ENCODE measurements at places on chromosomes 16 and 17.

- DNase-seq, result no peak
Measured at GRCh38 chr17:40313668-40314583, 4.9 kb downstream of the RARA start.

- no peak for DNase-seq
Measured at GRCh38 chr17:67868176-67868575, 42.9 kb downstream of the BPTF start.

- no peak for DNase-seq
Measured at GRCh38 chr17:83068641-83069570, 10.5 kb upstream of the METRNL start.

GRCh38 chr17:33021731-33022408 lies 30.2 kb downstream of the SPACA3 start:
- DNase-seq, result no peak

GRCh38 chr16:81401035-81401950 lies 43.3 kb upstream of the CMIP start:
- peak; percentile 64 for DNase-seq

- no peak for DNase-seq
Measured at GRCh38 chr16:27671410-27671809, 121.5 kb downstream of the KATNIP start.

GRCh38 chr17:835263-835662 lies 53.1 kb downstream of the MRM3 start:
- peak; percentile 52 for DNase-seq

DNA sequence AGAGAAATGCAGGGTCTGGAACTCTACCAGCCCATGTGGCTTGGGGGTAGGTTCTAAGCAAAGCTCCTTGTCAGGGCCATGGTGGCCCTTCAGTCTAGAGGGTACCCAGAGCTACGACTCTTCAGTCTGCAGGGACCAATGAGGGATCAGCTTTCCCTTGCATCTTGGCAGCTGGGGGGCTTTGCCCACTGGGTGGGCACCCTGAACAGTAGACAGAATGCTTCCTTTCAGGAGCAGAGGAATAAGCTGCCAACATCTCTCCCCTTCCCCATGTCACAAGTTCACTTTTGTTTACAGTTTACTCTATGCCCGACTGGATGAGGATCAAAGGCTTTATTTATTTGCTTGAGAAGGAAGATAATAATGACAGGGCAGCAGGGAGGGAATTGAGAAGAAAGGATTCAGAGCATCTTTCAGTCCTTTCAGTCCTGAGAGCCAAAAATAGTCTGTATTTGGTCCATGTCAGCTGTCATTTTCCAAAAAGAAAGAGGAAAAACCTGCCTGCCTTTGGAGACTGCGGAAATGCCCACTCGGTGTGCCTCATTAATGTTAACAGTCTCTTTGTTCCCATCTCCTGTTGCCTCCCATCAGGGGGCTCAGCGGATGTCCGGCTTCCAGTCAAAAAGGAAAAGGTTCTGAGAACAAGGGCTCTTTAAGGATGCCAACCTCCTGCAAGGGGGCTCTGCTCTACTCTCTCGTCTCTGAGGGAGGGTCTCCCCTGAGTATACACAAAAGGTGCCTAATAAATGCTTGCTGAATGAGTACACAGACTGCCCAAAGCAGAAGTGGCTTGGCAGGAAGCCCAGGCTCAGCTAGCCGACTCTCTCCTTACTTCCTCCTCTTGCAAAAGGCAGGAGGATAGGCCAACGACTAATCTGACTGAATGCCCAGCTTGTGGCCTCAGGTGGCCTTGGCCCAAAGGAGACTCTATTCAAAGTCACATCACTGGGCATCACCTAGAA lies 17.1 kb downstream of the TRAF4 start:
- peak; percentile 35 for DNase-seq

DNA sequence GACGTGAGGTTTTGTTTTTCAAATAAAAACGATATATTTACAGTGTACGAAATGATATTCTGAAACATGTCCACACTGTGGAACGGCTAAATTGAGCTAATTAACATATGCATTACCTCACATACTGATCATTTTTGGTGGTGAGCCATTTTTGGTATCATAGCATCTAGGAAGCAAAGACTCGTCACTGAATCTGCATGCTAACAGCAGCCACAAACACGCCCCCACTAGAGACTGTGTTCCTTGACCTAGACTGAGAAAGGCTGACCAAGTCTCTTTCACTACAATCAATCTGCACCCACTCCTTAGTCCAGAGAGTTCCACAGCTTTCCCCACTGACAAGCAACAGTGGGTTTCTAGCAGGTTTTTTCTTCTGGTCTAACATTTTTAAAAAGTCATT lies 29.5 kb downstream of the NPLOC4 start:
- DNase-seq, result no peak

- no peak for DNase-seq
Measured at GRCh38 chr17:48498164-48498850, 32.5 kb downstream of the HOXB1 start.

DNA sequence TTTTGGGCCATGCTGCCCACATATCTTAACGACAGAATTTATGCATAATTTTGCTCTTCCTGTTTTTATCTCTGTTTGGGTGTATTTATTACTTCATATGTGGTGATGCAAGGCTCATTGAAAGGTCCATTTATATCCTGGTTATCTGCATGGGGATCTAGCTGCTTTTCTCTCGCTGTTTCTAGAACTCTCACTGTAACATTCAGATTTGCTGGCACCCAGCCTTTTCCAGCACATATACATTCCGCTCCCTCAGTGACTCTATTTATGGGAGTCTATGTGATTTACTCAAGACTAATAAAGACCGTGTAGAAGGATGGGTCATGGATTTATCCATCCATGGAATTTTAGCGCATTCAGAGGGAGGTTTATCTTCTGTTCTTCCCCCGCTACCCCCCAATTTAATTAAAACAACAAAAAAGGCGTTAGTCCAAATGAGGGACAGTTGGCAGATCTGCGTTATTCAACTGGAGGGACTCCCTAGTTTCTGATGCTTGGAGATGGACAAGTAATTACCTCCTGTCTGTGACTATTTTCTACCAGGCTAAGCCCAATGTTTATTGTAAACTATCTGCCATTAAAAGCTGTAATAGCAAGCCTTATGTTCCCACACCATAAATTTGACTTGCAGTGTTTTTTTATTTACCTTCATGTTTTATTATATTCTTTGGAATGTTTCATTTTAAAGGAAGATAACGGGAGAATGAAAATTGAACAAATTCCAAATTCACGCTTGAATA lies 19.8 kb upstream of the MARCHF10 start:
- DNase-seq, result no peak

DNA sequence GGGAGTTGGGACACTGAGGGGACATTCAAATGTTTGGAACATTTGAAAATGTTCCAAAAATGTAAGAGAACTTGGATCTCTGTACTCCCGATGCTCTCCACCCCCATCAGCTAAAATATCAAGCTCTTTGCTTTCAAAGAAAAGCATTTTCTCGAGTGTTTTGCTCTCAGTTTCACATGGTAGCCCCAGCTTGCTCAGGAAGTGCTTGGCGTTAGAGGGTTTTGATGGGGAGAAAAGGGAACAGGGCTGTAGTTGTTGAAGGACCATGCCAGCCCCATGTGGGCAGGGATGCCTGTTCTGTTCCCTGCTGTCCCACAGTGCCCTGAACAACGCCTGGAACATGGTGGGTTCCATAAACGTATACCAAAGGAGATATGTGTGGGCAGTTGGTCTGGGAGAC lies 37.0 kb downstream of the RAI1 start:
- no peak for DNase-seq

DNA sequence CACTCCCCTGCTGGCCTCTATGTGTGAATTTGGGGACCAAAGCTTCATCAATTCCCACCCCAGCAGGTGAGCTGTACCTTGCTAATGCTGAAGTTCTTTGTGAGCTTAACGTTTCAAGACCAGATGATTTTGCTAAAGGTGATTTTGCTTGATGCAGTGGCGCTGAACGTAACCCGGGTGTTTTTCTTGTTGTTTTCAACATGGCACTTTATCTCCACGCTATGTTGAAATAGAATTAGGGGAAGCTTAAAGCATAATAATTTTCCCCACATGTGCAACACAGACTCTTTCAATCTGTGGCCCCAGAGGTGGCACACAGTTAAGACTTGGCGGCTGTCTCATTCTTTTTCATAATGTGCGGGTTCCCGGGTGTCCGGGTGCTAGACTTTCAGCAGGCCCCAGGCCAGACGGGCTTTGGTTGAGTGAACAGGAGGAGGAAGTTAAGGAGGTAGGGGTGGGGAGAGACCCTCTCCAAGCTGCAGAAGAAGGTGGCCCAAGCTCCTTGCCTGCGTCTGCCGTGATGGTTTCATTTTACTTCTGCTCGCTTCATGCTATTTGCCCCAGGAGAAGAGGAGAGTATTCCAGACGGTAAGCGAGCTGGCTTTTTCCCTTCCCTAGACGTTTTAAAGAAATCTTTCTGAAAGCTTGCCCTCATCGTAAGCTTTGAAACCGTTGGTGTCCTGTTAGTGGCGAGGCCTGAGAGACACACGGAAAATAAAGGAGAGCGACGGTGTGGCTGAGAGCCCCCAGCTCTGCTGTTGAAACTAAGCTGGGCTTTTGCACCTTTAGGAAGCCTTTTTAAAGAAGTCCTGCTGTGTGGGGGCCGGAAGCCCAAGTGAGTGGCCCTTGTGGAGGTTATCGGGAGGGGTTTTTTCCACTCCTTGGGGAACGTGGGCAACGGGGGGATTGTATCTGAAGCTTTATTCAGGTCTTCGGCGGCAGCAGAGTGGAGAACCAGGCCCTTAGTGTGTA lies 4.2 kb downstream of the FOXC2 start:
- no peak for DNase-seq

- no peak for DNase-seq
Measured at GRCh38 chr16:27408012-27408601, 6.1 kb downstream of the IL21R start.

GRCh38 chr17:62051053-62051452 lies 14.0 kb downstream of the MED13 start:
- no peak for DNase-seq

DNA sequence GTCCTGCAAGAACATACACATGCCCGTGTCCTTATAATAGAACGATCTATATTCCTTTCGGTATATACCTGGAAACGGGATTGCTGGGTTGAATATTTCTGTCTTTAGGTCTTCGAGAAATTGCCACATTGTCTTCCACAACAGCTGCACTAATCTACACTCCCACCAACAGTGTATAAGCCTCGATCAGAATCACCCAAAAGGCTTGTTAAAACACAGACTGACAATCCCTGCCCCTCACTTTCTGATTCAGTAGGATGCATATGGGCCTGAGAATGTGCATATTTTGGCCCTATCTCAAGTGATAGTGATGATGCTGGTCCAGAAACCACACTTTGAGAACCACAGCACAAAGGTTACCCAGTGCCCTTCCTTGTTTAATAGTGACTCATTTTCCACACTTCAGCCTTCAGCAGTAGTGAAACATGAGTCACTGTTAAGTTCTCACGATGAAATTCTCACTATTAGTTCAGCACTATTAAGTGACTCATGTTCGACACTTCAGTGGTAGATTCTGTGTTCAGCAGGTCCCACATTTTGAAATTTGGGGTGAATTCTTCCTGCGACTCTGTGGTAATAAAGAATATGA lies 215.6 kb downstream of the GRIN2A start:
- DNase-seq, result no peak

GRCh38 chr17:37820995-37821713 lies 76.3 kb upstream of the HNF1B start:
- peak; percentile 70 for DNase-seq

DNA sequence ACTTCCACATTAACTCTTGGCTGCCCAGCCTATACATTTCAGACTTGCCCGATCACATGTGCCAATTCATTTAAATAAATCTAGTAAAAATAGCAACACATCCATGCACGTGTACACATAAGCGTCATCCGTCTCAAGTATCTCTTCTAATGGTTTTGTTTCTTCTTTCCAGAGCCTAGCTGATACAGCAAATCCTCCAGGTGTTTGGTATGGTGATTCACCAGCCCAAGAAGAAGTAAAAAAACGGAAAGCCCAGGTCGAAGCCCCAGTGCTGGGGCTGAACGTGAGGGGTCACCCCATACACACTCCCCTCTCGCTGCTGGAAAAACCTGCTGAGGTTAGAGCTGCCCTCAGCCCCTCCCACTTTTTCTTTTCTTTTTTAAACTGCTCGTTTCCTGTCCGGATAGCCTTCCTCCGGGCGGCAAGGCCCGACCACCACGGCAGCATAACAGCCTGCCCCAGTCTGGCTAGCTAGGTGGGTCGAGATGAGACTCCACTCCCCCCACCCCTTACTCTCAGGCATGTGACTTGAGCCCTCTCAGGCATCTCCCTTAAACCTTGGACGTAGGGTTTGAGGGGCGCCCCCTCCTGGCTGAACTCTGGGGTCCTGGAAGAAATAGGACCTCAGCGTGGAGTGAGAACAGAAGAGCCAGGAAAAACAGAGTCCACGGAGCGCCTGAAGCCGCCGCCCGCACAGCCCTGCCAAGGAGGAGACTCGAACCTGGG lies 13.9 kb upstream of the OR1F1 start:
- no peak for DNase-seq

GRCh38 chr16:69858191-69859104 lies 92.7 kb upstream of the CLEC18A start:
- DNase-seq, result no peak

DNA sequence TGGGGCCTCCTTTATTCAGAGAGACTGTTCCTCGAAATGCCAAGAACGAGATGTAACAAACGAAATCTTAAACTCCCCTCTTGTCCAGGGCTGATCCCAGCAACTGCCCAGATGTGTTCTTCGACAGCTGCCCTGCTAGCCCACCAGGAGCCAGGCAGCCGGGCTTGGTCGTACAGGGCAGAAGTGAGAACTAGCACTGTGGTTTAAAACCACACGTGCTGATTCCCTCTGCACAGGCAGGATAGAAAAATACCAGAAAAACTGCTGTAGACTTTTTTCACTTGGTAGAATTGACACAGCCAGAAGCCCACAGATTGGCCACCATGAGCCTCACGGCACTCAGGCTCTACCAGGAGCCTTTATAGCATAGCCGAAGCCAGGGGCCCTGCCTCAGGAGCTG lies 33.1 kb downstream of the PLD6 start:
- no peak for DNase-seq

DNA sequence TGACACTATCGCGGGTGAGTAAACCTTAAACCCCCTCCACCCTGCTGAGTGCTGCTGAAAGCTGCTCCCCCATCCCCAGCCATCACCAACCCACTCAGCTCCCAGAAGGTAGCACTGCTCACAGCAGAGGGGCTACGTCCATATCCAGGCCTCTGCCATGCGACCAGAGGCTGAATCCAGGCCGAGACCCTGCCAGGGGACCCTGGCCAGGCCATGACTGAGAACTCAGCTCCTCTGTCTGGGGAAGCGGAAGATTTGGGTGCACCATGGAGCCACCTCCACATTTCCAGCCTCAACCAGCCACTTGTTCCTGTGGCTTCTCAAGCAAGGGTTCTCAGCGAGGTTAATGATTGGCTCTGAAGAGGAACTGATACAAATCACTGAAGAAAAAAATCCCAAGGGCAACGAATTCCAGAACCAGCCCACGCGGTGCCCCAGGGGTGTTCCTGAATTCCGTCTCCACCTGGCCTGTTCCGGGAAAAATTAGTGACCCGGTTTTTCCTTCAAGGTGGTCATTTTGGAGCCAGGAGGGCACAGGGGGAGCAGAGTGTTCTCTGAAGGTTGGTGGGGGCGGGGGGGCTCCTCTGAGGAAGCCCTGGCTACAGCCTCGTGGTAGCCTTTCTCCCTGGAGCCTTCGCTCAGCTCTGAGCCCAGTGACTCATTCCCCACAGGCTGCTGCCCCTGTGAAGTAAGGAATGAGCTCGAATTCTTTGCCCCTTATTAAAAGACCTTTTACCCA lies 9.3 kb upstream of the SLC16A5 start:
- peak; percentile 66 for DNase-seq

- peak; percentile 67 for DNase-seq
Measured at GRCh38 chr17:27407916-27408864, 48.1 kb upstream of the KSR1 start.

GRCh38 chr17:78535273-78536197 lies 41.7 kb downstream of the DNAH17 start:
- DNase-seq, result no peak

- no peak for DNase-seq
Measured at GRCh38 chr17:73489333-73489732, 154.9 kb downstream of the SDK2 start.
